Calu3 (cell line): ENCODE measurements at places on chromosomes 11 and 22.

DNA sequence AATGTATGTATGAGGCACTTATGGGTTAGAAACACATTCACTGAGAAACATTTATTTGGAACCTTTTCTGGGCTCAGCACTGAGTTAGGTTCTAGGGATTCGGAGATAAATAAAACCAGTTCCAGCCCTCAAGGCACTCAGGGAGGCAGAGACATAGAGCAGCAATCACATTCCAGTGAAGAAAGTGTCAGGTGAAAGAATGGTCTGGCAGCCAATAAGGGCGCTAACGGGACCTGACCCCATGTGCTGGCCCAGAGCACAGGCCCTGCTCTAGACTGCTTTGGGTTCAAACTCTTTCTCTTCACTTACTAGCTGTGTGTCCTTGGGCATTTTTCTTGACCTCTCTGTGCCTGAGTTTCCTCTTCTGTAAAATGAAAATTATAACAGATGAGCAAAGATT is 146.0 kb upstream of the SYT13 start:
- no peak for DNase-seq

DNA sequence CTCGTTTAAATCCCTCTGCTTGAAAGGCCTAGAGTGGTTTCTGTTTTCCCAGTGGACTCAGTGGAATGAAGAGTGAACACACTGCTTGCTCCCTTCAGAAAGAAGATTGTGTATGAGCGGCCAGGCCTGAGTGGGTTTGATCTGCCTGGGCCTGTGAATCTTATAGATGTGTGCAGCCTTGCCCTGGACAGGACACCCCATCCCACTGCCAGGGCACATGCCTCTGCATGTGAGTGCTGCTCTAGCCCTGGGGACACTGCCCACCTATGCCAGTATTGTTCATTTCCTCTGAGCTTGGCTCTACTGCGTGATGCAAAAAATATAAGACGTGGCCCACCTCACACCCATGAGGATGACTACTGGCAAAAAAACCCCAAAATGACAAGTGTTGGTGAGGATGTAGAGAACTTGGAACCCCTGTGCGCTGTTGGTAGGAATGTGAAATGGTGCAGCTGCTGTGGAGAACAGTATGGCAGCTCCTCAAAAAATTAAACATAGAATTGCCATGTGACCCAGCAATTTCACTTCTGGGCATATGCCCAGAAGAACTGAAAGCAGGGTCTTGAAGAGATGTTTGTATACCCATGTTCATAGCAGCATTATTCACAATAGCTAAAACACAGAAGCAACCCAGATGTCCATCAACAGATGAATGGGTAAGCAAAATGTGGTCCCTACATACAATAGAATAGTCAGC is 27.3 kb upstream of the NECTIN1 start:
- DNase-seq: no peak

- no peak for DNase-seq
Observed at GRCh38 chr11:1738380-1738779, 12.0 kb downstream of the IFITM10 start.

GRCh38 chr11:126328444-126328843 is 24.6 kb downstream of the DCPS start:
- no peak for DNase-seq

DNA sequence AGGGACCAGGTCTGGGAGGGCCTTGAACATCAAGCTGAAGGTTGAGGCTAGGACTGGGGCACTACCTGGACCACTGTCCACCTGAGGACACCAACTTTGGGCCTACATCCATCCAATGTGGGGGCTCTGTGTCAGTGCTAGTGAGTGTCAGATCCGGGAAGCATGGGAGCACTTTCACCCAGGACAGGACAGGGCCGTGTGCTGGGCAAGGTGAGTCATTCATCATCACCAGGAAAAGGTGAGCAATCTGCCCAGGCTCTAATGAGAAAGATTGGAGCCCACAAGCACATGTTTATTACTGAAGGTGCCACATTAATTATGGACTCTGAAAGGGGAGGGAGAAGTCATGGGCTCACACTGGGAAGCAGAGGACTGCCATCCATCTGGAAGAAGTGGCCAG is 39.7 kb upstream of the DRD2 start:
- DNase-seq: no peak

GRCh38 chr22:43077121-43077877 is 11.9 kb downstream of the TTLL1 start:
- DNase-seq: no peak
